IMR-90 (cell line): ENCODE measurements at places on chromosomes 7 and 10.
A peak's percentile ranks its signal among the peaks of the same experiment; 100 is the strongest.

GRCh38 chr10:1050554-1050953 is 1.6 kb upstream of the IDI1 start:
- H3K27me3 ChIP-seq, result no peaks in the 10 kb centered on the region
- peak overlapping the region; percentile 8; the same call in 1 of the 2 replicates for H3K27ac ChIP-seq
- peaks cover 4% of the 10 kb centered on the region for H3K36me3 ChIP-seq
- peaks cover 7% of the 10 kb centered on the region for H3K4me1 ChIP-seq

GRCh38 chr10:33193057-33193700 is 141.3 kb downstream of the NRP1 start:
- H3K27ac ChIP-seq, result no peak overlapping the region
- H3K4me1 ChIP-seq, result peaks cover 18% of the 10 kb centered on the region
- peak; percentile 87 for DNase-seq
- peaks cover 10% of the 10 kb centered on the region for H3K36me3 ChIP-seq
- no peaks in the 10 kb centered on the region for H3K27me3 ChIP-seq

- no peak for DNase-seq
- no peaks in the 10 kb centered on the region for H3K27me3 ChIP-seq
- H3K27ac ChIP-seq, result peak overlapping the region; percentile 37; the same call in 1 of the 2 replicates
- no peak overlapping the region for H3K4me3 ChIP-seq
- H3K36me3 ChIP-seq, result no peaks in the 10 kb centered on the region
- H3K4me1 ChIP-seq, result peaks cover 8% of the 10 kb centered on the region; the same call in 1 of the 2 replicates
Observed at GRCh38 chr7:18421297-18422002, 74.1 kb upstream of the HDAC9 start.

- DNase-seq, result no peak
- H3K36me3 ChIP-seq, result no peaks in the 10 kb centered on the region
- no peak overlapping the region for H3K4me3 ChIP-seq
- H3K4me1 ChIP-seq, result peaks cover 1% of the 10 kb centered on the region
- no peak overlapping the region for H3K27ac ChIP-seq
Observed at GRCh38 chr10:3033925-3034324, 33.4 kb upstream of the PFKP start.

DNA sequence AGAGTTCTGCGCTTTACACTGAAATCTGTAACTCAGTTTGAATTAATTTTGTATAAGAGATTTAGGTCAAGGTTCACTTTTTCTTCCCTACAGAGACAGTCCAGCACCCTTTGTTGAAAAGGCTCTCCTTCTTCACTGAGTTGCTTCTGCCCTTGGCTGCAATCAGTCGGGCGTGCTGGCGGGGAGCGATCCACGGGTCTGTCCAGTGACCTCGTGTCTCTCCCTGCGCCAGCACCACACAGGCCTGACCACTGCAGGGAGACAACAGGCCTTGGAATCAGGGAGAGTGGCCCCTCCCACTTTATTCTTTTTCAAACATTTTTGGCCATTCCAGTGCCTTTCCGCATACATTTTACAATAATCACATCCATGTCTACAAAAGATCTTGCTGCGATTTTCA is 66.9 kb downstream of the AMZ1 start:
- peaks cover 16% of the 10 kb centered on the region for H3K4me1 ChIP-seq
- no peaks in the 10 kb centered on the region for H3K27me3 ChIP-seq
- peaks cover 4% of the 10 kb centered on the region; the same call in 1 of the 2 replicates for H3K36me3 ChIP-seq
- DNase-seq, result no peak

- H3K4me3 ChIP-seq, result peak overlapping the region; percentile 61
- no peaks in the 10 kb centered on the region for H3K27me3 ChIP-seq
- DNase-seq, result peak; percentile 2
Observed at GRCh38 chr7:87875151-87876039, 765 bp downstream of the SLC25A40 start.

DNA sequence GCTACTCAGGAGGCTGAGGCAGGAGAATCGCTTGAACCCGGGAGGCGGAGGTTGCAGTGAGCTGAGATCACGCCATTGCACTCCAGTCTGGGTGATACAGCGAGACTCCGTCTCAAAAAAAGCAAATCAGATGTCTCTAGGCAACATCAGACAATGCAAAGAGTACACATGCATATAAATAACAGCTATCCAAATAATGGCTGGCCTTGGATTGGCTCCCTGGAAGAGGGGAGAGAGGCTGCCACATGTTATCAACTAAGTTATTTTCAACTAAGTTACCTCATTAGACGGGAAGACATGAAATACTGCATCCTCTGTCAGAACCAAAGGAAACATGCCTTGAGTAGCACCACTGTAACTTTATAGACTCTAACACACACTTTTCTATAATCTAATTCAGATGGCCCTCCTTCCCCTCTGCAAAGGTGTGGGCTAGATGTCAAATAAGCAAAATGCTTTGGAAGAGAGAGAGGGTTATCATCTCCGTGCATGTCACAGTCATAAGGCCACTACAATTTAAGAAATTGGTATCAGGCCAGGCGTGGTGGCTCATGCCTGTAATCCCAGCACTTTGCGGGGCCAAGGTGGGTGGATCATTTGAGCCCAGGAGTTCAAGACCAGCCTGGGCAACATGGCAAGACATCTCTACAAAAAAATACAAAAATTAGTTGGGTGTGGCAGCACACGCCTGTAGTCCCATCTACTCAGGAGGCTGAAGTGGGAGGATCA is 22.5 kb upstream of the SPOCK2 start:
- no peak for DNase-seq
- peaks cover 2% of the 10 kb centered on the region; the same call in 1 of the 2 replicates for H3K4me1 ChIP-seq
- H3K4me3 ChIP-seq, result no peak overlapping the region
- 0 out of 2 replicates have a peak, but pooled peaks cover 1% of the 10 kb centered on the region for H3K36me3 ChIP-seq

DNA sequence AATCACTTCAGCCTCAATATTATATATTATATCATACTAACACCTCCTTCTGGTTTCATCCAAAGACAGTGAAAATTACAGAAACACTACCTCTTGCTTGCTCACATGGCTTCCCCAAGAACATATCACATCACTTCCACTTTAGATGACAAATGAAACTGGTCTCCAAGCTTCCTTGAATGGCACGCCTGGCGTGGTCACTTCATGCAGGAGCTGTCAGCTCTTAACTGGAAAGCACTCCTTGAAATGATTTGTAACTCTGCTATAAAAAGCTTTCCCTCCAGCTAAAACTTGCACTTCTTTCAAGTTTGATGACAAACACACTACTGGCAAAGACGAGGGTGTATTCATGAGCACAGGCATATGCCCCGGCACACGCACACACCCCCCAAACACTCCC is 84.1 kb upstream of the INHBA start:
- no peak overlapping the region for H3K4me3 ChIP-seq
- no peak overlapping the region for H3K27ac ChIP-seq
- no peaks in the 10 kb centered on the region for H3K27me3 ChIP-seq
- DNase-seq, result no peak
